ENCODE measurements at places on chromosomes 1 and 21.

- DNase-seq, result no peak
Measured at GRCh38 chr1:248613742-248614141, 16.2 kb upstream of the OR2T10 start.

DNA sequence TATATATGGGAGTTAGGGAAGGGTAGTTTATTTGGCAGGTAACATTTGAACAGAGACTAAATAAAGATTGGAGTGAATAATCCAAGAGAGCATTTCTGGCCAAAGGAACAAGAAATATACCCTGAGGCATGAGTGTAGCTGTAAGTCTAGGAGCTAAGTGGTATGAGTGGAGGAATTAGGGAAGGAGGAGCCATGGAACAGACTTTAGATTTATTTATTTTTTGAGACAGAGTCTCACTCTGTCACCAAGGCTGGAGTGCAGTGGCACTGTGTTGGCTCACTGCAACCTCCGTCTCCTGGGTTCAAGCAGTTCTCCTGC is 18.4 kb downstream of the CAPZA1 start:
- DNase-seq, result no peak

DNA sequence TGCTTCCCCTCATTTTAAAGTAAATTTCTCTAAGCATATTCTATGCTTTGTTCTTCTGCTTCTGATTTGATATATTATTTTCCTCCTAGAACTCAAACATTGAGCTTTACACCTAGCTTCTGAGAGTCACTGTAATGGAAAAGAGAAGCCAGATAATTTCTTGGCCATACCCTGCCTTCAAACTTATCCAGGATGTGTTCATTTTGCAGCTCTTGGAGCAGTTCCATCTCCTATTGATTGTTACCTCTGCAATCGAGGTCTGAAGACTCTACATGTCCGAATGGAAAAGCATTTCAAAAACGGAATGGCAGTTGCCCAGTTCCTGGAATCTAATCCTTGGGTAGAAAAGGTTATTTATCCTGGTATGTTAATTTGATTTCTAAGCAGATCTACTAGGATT is 20.8 kb downstream of the CTH start:
- DNase-seq, result no peak

- DNase-seq, result no peak
Measured at GRCh38 chr1:61182480-61182879, 100.1 kb downstream of the NFIA start.

DNA sequence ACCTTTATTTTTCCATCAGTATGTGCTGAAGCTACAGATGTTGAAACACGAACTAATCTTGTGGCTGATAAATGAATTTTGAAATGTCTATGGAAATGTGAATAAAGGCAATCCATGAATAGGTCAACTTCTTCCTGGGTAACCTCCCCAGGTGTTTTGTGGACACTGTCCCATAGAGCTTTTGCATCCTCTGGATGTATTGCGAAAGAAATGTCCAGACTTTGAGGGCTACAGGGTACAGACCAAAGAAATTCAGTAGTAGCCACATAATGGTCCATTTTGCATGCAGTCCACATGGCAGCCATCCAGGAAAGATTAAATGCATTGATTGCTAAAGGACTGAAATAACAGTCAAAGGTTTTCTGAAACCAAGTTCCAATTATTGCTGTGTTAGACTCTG is 21.5 kb upstream of the DARS2 start:
- DNase-seq, result no peak

DNA sequence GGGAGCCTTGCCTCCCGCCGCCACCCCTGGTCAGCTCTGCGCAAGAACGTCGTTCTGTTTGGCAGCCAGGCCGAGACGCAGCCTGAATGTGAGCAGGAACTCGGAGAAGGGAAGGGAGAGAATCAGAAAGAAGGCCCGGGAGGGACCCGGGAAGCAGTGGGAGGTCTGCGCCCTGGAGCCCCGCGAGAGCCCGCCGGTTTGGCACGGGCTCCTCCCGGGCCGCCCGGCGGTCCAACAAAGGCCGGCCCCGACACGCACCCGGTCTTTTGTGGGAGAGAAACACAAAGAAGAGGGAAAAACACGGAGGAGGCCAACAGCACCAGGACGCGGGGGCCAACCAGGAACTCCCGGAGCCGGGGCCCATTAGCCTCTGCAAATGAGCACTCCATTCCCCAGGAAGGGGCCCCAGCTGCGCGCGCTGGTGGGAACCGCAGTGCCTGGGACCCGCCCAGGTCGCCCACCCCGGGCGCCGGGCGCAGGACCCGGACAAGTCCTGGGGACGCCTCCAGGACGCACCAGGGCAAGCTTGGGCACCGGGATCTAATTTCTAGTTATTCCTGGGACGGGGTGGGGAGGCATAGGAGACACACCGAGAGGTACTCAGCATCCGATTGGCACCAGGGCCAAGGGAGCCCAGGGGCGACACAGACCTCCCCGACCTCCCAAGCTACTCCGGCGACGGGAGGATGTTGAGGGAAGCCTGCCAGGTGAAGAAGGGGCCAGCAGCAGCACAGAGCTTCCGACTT is 2.7 kb upstream of the OLIG2 start:
- DNase-seq, result no peak

DNA sequence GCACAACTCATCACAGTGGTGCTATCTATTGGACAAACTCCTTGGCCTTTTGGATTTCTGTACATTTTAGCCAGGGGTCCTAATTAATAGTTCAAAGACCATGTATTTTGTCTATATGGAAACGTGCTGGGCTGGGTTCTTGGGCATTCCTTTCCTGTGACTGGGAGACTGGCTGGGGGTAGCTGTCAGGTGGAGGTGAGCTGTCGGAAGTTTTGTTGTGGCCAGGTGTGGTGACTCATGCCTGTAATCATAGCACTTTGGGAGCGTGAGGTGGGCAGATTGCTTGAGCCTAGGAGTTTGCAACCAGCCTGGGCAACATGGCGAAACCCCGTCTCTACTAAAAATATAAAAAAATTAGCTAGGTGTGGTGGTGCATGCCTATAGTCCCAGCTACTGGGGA is 392.4 kb downstream of the RPS6KC1 start:
- no peak for DNase-seq

GRCh38 chr1:23428136-23428905 is 3.8 kb upstream of the TCEA3 start:
- DNase-seq, result no peak

GRCh38 chr21:36470294-36470693 is 9.6 kb downstream of the CLDN14 start:
- no peak for DNase-seq

GRCh38 chr1:9815150-9815549 is 8.6 kb downstream of the CLSTN1 start:
- no peak for DNase-seq

GRCh38 chr1:223129229-223129901 is 13.7 kb downstream of the TLR5 start:
- peak; percentile 30 for DNase-seq

DNA sequence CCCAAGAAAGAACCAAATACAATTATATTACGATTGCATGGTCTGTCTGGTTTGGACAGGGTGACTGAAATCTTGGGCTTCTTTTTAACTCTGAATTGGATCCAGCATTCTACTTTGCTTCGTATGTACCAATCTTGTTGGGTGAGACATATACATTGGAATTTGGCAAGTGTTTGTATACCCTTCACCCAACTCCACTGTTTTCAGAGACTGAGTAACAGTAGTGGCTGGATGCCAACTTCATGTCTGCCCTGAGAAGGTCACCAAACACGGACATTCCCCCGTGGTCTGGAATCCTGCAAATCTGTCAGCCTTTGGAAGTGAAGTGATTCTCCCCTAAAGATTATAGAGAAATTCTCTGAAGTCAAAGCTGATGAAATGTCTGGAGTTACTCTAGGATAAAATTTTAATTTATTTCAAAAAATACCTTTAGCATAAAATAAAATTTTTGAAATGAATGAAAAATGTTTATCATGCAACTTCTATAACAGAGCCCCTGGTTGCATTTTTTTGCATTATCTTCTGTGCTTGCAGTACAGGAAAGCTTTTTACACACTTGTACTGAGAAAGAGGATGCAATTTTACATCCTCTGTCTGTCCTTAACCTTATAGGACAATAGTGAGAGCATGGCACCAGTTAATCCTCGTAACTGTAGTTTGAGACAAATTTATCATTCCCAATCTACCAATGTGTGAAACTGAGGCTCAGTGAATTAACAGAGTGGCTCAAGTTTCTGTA is 201.8 kb downstream of the DISC1 start:
- no peak for DNase-seq

DNA sequence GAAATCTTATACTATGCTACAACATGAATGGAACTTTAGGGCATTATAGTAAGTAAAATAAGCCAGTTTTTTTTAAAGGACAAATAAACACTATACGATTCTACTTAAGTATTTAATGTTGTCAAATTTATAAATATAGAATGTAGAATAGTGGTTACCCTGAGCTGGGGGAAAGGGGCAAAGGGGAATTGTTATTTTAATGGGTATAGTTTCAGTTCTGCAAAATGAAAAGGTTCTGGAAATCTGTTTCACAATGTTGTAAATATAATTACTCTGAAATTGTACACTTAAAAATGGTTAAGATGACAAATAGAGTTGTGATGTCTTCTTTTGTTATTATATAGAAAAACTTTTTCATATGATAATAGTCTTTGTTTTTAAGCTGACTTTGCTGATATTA is 366.3 kb downstream of the MRPL39 start:
- DNase-seq, result no peak

- DNase-seq, result no peak
Measured at GRCh38 chr21:45636951-45637646, 6.4 kb upstream of the PCBP3 start.

DNA sequence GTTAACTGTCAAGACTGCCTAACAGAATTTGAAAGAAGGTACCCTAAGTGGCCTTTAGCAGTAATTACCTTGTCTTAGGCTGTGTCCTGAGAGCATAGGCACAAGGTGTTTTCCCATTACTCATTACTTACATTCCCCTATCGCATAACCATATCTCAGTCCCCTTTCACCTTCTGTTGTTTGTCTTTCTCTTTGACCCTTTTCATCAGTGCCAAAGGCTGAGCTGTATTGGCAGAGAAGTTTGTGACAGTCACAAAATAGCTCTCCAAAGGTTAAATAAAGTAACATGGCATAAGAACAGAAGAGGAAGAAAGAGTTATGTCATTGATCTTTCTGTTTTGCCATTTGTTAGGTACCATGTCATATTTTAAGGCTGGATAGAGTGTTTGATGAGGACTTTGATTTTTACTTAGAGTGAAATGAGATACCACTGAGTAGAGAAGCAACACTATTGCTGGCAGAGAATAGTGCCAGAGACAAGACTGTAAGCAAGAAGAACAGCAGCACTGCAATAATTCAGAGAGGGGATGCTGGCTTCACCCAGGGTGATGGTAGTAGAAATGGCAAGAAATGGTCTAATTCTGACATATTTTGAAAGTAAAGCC is 497.8 kb downstream of the TTLL7 start:
- no peak for DNase-seq

DNA sequence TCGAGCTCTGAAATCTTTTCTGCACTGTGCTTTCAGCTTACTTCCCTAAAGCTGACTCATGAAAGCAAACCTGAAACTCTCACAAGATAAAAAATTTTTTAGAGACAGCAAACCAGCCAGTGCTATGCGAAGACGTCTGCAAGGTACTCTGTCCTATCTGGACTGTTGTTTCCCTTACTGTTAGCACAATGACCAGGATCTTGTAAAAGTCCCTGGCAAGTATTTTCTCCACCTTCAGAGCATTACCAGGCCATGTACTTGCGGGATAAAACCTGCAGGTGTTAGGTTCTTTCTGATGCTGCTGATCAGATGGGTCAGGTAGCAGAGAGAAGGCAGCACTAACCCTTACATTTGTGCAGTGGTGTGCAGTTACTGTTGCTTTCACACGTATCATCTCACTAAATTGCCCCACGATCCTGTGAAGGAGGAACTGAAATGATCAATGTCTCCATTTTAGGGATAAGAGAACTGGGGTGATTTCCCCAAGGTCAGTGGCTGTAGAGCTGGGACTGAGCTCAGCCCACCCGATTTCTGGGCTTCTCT is 56.6 kb downstream of the PLXNA2 start:
- DNase-seq, result no peak

DNA sequence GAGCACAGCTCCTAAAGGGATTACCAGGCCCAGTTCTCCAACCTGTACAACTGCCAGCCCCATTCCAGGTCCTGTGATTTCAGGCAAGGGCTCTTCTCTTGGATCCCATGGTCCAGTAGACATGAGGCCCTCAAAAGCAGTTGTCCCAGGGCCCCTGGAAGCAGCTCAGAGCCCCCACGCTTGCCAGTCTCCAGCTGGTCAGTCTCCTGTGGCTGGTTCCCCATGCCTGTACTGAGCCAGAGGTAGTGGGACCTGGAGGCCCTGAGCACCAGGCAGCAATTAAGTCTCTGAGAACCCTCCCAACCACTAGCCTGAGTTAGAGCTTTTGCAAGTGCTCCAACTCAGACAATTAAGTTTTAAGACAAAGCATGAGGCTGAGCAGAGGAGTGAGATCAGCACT is 36.9 kb downstream of the CDC42BPA start:
- DNase-seq, result no peak

DNA sequence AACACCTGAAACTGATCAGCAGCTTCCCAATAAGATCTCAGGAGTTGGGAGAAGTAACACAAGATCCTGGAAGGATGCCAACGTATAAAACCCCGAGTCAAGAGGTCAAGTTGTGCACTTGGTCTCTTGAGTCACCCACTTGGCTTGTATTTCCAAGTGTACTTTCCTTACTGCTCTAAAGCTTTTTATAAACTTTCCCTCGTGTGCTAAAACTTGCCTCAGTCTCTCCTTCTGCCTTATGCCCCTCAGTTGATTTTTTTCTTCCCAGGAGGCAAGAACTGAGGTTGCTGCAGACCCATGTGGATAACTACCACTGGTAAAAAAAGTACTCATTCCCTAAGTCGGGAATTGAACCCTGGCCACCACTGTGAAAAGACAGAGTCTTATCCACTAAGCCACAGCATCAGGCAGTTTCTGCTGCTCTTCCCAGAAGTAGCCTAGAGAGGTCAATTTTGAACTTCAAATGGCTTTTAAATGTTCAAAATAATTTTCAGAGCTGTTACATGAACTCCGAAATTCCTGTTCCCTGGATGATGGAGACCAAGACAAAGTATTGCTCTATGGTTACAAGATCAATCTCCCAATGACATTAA is 28.9 kb downstream of the ITLN2 start:
- no peak for DNase-seq

GRCh38 chr1:240414237-240414636 is 197.7 kb downstream of the GREM2 start:
- DNase-seq, result no peak

- DNase-seq, result no peak
Measured at GRCh38 chr21:44927587-44928461, 7.1 kb upstream of the ITGB2 start.

- DNase-seq, result no peak
Measured at GRCh38 chr1:234885601-234886000, 243.0 kb downstream of the TOMM20 start.

Data from GM18507 (cell line).